ENCODE measurements at places on chromosomes 2 and 18.

GRCh38 chr18:24470805-24471204 is 10.4 kb downstream of the HRH4 start:
- no peak for DNase-seq

GRCh38 chr2:217555081-217555876 is 447.5 kb downstream of the TNS1 start:
- DNase-seq: no peak

- DNase-seq: no peak
Measured at GRCh38 chr2:20578895-20579825, 71.7 kb downstream of the HS1BP3 start.

GRCh38 chr18:34990597-34990996 is 50.6 kb upstream of the MAPRE2 start:
- no peak for DNase-seq

DNA sequence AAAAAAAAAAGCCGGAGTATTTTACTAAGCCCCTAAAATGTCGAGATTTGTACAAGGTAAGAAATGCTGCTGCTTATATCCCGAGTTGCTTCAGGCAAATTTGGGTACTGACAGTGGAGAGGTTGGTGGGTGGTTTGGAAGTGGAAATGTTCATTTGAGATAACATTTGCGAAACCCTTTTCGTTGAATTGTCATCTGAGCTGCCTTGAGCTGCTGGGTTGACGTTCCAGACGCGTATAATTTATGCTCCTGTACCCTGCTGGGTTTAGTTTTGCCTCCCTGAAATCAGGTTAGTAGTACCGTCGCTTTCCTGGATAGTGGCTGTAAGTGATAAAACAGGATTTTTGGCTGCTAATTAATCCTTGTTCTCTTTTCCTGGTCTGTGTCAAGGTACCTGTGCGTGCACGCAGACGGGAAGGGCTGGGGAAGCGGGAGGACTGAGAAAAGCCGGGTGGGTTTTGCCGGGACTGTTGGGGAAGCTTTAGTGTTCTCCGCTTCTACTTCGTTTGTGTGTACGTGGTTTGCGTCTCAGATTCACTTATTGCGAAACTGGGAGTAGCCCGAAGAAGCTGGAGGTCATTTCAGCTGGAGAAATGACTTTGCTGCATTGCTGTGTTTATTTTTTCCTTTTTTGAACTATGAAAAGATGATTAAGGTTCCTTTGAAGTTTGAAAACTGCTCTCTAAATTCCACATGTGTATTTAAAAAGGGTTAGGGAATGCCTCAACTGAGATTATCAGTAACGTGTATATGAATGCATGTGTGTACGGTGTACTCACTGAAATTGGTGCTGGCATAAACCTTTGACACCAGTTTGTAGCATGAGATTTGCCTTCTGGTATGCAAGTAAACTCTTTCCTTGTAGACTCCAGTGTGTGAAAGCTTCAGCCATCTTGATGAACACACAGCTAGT is 709 bp downstream of the UGP2 start:
- peak; percentile 25 for DNase-seq

GRCh38 chr2:233034091-233034882 is 1.8 kb downstream of the NEU2 start:
- no peak for DNase-seq

Measured in activated CD4-positive, alpha-beta T cell treated with anti-CD3 and anti-CD28 coated beads, Interleukin-2, amount 50 U/mL, for 16 hours (primary cell).